ENCODE measurements at places on chromosomes 12 and 14.

DNA sequence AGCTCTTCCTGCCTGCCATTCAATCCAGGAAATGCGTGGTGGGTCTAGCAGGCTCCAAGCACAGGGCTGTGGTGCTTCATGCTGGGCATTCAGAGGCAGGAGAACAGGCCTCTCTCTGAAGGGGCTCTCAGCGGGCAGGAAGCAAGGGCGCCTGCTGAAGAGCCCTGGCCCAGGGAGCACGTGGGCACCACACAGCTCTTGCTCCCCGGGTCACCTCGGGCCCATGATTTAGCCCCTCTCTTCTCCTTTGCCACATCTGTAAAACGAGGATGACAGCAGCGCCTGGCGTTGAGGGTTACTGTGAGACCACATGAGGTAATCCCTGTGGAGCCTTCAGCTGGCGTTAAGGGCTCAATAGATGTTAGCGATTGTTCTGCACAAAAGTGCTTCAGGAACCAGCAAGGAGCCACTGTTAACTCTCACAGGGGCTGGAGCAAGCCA lies 37.6 kb upstream of the SPTLC2 start:
- no peak for DNase-seq

- DNase-seq, result no peak
Observed at GRCh38 chr14:103738701-103739451, 23.3 kb downstream of the ZFYVE21 start.

- DNase-seq, result no peak
Observed at GRCh38 chr12:119071638-119072231, 90.4 kb downstream of the SRRM4 start.

- DNase-seq, result peak; percentile 4
Observed at GRCh38 chr12:2335513-2335912, 282.7 kb downstream of the CACNA1C start.
